ENCODE measurements at places on chromosomes 6 and 20. TPM values are rescaled to one million over a fixed set of nuclear protein-coding genes. Genes with fewer than 3 reads are reported as not detected.

Gene UBE2C
- 3.5 TPM for total RNA-seq

Gene CD24
- 33.1 TPM for total RNA-seq

Gene FOXA2
- 23.5 TPM for total RNA-seq

Gene BTN1A1
- not detected for total RNA-seq

Gene C6orf163
- 4.2 TPM for total RNA-seq

Gene GPX5
- not detected for total RNA-seq

Gene TCF21
- 46.5 TPM for total RNA-seq

Gene MYT1
- not detected for total RNA-seq

DNA sequence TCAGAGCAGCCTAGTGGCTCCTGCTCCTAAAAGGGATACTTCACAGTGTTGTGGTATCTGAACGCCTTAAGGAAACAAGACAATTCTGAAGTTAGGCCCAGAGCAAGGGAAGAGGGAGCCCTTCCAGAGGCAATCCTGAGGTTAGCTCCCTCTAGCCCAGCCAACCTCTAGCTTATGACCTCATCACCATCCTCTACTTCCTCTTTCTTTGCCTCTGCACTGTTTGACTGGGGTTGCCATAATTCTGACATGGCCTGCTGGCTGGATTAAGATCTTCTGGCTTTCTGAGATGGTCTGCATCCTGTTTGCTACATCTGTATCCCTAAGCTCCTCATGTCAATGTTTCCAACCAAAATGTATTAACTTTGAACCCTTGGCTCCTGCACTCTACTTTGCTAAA is 23.3 kb upstream of the BMP2 start:
- no peak for DNase-seq

DNA sequence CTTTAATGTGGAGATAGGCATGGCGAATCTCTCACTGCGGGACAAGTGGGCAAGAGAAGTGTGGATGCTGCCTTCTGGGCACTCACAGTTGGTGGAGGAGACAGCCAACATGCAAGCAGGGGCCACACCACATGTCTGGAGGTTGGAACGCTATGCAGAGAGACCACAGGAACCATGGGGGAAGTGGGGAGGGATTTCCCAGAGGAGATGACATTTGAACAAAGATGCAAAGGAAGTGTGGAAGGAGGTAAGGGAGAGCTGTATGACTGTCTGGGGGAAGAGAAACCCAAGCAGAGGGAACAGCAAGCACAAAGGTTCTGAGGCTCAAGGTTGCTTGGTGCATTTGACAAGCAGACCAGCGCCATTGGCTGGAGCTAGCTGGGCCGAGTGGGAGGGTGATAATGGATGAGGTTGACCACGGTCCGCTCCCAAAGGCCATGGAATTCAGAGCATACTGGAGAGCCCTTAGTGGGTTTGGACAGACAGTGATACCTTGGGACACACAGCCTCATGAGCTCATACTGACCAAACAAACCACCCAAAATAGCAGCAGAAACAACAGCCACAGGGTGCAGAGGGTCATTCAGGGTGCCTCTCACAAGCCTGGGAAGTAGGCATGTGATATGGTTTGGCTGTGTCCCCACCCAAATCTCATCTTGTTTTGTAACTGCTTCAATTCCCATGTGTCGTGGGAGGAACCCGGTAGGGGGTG is 7.6 kb upstream of the FAM110A start:
- no peak for DNase-seq

GRCh38 chr6:4511641-4512020 is 264.6 kb upstream of the CDYL start:
- DNase-seq, result no peak

- DNase-seq, result peak; percentile 59
These were observed 154.9 kb downstream of the OR2B2 start for GRCh38 chr6:27757307-27757706.

- DNase-seq, result no peak
These were observed 350.9 kb upstream of the NRSN1 start for GRCh38 chr6:23775127-23775526.

DNA sequence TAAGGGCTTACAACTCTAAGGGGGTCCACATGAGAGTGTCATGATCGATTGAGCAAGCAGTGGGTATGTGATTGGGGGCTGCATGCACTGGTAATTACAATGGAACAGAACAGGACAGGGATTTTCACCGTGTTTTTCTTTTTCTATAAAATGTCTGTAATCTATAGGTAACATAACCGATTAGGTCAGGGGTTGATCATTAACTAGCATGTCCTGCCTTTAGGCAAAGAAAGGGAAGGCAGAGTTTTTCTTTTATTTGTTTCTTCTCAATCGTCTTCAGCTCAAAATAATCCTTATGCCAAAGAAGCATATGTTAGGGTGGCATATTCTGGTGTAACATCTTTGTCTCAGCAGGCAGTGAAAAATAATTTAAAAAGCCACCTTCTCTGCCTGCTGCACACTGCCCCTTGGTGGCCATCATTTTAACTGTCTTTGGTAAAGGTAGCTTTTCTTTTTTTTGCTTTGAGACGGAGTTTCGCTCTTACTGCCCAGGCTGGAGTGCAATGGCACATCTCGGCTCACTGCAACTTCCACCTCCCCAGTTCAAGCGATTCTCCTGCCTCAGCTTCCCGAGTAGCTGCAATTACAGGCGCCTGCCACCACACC is 9.7 kb upstream of the CEP43 start:
- DNase-seq, result no peak

GRCh38 chr6:89034586-89035251 is 45.8 kb upstream of the PNRC1 start:
- DNase-seq, result peak; percentile 51

DNA sequence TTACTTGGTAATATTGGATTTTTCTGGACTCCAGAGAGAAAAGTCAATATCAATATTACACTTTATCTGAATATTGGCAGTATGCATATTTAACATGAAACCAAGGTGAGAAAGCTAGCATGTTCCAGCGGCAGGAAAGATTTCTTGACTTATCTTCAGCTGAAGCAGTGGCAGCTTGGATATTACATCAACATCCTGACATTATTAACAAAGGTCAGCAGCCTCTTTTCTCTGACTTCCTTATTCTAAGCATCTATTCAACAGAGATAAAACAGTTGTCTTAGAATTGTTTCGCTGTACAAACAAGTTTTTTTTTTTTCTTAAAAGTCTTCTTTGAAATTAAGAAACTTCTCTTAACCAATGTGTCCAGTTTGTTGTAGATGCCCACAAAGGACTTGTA is 11.8 kb downstream of the DCBLD1 start:
- no peak for DNase-seq

DNA sequence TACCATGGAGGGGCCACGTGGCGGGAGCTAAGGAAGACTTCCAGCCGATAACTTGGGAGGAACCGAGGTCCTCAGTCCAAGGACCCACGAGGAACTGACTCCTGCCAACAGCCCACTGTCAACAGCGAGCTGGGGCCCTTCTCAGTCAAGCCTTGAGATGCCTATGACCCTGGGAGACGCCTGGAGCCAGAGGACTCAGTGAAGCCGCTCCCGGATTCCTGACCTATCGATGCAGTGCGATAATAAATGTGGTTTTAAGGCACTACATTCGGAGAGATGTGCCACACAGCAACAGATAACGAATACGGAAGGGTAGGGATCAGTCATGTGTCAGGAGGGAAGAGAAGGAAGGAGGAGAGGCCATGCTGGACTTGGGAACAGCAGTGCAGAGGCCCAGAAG is 208.5 kb downstream of the NFATC2 start:
- no peak for DNase-seq

DNA sequence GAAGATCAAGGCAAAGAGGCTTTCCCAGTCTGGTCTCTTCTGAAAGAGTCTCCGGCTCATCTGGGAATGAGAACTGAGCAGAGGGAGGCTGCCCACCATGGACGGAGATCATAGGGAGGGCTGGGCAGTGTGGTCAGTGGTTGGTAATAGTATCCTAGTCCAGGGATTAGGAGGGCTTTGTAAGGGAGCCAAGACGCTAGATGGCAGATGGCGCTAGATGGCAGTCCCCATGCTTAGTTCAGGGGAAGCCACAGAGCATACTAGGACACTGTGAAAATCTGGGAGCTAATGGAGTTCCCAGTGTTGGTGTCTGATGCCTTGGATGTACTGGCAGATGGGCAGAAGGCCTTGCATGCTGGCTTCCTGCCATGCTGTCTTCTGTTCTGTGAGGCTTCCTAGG is 21.7 kb upstream of the DAAM2 start:
- no peak for DNase-seq

- DNase-seq, result peak; percentile 32
These were observed 27.9 kb downstream of the NTSR1 start for GRCh38 chr20:62736407-62737071.

DNA sequence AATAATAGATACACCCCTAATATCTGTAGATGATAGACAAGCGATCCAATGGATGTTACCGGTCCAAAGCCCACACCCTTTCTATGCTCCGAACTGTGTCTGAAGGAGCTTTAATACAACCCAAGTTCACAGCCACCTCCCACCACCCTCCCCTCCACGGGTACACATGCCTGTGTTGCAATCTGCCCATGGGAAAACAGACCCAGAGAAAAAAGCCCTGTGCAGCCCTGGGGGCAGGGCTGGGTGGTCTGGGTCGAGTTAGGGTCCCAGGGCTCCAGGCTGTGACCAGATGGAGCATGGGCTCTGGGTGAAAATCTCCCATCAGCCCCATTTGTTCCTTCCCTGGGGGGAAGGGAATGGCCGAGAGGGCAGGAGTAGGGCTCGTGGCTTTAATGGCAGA is 65.8 kb downstream of the BANF2 start:
- DNase-seq, result no peak

- peak; percentile 84 for DNase-seq
These were observed 983 bp upstream of the ADISSP start for GRCh38 chr20:3768342-3769130.

GRCh38 chr6:20642441-20642840 is 108.2 kb downstream of the CDKAL1 start:
- DNase-seq, result no peak

DNA sequence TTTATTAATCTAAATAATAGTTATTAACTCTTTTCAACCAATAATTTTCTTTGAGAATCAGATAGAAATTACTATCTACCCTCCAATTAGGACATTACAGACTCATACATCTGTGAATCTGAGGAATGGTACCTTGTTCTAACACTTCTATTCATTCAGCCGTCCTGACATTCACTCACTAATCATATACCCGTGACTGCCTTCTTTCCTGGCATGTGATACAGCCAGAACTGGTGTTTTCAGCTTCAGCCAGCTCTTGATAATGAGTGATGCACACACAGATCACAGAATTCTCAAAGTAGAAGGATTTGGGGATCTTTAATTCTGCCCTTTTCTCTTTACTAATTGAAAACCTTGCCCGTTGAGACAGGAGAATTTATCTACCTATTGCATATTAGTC is 499.9 kb downstream of the UTRN start:
- DNase-seq, result no peak

DNA sequence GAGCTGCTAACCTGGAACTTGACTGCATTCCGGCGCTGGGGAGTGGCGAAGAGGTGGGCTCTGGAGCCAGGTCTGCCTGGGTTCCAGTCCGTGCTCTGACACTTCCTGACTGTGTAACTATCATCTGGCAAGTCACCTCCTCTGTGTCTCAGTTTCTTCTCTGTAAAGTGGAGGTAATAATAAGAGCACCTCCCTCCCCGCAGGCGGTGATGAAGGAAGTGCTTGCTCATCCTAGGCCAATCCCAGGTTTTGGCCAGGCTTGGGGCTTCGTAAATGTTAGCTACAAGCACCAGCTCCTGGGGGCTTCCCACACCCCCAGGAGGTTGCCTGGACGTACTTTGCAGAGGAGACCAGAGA is 32.8 kb downstream of the SNAI1 start:
- DNase-seq, result no peak

DNA sequence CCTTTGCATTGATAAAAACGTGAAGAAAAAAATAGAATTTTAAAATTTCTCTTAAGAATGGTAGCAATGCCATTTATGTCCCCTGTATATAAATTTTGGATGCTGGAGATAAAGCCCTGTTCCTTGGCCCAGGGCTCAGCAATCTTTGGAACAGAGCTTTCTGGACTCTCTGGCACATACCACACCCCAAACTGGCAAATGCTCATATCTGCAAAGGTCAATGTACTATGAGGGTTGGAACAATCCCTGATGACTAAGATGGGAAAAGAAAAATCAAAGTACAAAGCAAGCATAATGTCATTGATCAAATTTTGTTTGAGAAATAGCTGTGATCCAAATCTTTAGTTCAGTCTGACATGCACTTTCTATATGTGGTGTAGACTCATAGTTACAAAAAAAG is 158.1 kb upstream of the HCRTR2 start:
- no peak for DNase-seq

DNA sequence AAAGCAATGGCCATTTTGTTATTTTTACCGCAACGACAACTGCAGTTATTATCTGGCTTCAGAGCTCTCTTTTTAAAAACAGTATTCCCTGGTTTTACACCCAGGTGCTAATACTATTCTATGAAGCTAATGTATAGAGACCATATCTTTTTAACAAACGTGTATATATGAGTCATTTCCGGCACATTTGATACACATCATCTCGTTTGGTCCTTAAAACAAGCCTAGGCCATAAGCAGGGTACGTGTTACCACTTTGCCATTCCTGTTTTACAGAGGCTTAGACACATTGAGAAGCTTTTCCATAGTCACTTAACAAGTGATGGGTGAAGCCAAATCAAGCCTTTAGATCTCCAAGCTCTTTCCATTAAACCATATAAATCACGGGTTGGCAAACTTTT is 5.5 kb downstream of the TRAF3IP2 start:
- no peak for DNase-seq

- no peak for DNase-seq
These were observed 135.0 kb upstream of the TNFAIP3 start for GRCh38 chr6:137731960-137732616.

DNA sequence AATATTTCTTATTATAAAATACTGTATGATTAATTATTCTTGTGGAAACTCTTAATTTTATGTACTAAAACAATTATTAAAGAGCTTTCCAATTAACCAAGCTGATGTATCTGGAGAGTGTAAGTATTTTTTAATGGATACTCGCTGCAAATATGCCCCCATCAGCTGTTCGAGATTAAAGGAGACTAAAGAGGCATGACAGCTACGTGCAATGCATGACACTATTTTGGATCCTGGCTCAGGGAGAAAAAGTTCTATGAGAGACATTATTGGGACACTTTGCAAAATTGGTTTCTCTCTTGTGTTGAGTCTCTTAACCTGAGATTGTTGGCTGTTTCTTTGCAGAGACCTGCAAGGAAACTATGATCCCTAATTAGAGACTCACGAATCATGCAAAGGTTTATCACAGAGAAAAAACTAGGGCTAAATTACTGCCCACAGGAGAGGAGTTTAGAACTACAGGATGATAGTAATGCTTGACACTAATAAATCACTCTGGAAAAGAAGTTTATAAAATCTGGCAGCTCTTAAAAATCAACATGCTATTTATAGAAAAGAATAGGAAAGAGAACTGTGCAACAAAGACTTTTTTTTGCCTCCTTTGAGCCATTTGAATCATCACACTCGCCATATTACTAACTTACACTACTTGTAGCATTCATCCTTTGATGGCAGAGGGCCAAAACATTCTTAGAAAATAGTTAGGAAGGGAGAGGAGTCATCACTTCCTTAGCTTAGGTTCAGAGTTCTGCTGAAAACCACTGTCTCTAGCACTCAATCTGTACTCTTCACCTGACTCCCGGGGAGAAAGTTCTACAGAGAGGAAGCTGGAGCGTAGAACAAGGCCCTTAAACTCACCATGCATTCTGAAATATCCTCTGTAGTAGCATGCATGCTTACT is 25.3 kb downstream of the NRN1 start:
- no peak for DNase-seq

Data from lower lobe of right lung (tissue), 2 donors.